Anterior cingulate cortex (tissue), 58 donors: ENCODE measurements at places on chromosomes 5 and 9.

- DNase-seq, result peak; percentile 67
Measured at GRCh38 chr5:150511578-150512367, 3.8 kb downstream of the NDST1 start.

DNA sequence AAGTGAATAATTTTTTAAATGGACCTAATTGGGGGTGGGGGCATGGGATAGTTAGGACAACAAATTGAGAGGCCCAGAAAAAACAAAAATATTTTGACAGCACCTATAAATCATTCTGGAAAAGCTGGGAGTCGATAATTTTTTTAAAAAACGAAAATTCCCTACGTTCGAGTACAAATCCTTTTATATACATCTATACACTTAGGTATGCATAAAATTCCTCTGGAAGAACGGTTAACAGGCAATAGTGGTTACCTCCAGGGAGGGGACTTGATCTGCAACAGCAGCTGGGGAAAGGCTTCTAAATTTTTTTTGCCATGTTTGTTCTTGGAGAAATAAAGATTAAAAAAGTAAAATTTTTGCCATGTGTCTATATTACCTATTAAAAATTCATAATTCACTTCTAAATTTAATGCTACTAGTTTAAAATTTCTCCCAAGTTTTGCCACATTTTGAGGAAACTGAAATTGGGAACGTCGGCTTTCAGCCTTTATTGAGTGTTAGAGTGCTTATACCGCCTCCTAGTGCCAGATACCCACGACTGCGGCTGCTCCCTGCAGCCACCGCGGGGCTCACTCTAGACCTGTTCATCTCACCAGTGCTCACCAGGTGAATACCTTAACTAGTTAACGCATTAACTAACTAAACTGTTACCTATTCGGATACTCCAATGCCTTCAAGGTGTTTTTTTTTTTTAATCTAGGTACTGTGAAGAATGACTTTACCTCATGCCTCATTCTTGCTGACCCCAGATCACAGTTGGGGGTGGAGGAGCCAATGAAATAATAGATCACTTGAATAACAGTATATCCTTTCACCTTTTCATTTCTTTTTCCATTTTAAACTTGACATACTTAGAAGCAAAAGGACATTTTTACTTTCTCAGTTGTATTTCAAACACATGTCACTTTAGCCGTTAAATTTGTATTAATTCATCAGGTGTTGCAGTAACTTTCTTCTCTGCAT lies 1.8 kb upstream of the BHMT start:
- DNase-seq, result no peak

GRCh38 chr5:159316519-159317383 lies 13.5 kb downstream of the IL12B start:
- DNase-seq, result no peak

GRCh38 chr9:34869390-34869789 lies 88.7 kb upstream of the PHF24 start:
- DNase-seq, result no peak

- no peak for DNase-seq
Measured at GRCh38 chr9:130890870-130891687, 5.5 kb downstream of the QRFP start.
